Vagina (tissue), 2 donors: ENCODE measurements at places on chromosomes 2 and 18. TPM values are rescaled to one million over a fixed set of nuclear protein-coding genes. Genes with fewer than 3 reads are reported as not detected.
A peak's percentile ranks its signal among the peaks of the same experiment; 100 is the strongest.

DNA sequence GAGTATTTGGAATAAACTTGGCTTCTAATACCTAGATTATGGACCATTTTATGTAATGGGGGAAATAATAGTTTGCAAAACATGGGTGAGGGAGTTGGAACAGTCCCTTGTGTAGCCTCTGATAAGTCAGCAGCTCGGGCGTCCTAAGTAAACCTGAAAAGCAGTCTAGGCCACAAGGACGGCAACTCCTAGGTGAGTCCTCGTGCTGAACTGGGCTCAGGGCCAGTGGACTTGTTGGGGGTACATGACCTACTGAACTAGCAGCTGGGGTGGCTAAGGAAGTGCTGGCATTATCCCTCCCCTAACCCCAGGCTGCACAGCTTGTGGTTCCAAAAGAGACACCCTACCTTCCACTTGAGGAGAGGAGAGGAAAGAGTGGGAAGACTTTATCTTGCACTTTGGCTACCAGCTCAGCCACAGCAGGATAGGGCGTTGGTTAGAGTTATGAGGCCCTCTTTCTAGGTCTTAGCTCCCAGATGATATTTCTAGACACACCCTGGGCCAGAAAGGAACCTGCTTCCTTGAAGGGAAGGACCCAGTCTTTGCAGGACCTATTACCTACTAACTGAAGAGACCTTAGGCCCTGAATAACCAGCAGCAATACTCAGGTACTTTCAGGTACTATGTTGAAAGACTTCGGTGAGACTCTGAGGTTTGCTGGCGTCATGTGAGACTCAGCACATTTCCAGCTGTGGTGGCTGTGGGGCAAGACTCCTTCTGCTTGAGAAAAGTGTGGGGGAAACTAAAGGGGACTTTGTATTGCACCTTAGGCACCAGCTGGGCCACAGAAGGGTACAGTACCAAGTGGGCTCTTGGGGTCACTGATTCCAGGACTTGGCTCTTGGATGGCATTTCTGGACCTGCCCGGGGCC is 71.0 kb downstream of the AQP4 start:
- DNase-seq: no peak
- no peaks in the 10 kb centered on the region for H3K4me1 ChIP-seq
- no peak overlapping the region for H3K27ac ChIP-seq
- H3K36me3 ChIP-seq: no peaks in the 10 kb centered on the region
- H3K27me3 ChIP-seq: no peaks in the 10 kb centered on the region
- H3K4me3 ChIP-seq: no peak overlapping the region

DNA sequence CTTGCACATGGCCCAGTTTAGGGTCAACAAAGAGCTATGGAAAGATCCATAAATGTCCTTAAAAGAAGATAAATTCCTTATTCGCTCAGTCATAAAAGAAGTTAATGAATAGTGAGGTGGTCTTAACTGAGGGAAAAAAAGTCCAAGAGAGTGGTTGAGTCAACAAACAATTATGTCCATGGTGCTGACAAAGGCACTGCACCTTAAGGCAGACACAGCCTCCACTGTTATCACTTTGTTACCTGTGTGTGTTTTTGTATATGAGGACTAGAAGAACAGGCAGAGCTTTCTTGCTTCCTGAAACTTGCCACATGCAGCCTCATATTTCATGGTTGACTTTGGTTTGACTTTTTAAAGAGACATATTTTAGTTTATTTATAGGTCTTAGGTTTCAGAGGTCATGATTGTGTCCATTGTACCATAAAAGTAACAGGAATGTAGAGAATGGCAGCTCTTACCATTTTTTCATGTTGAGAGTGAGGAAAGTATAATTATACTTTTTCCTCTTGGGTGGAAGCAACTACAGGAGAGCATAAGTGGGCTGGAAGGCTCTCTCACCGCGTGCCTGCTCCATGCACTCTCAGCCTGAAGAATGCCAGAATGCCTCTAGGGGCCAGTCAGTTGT is 93.6 kb downstream of the XRCC5 start:
- no peaks in the 10 kb centered on the region for H3K4me1 ChIP-seq
- no peak overlapping the region for H3K4me3 ChIP-seq
- no peak for DNase-seq
- H3K36me3 ChIP-seq: peaks cover 75% of the 10 kb centered on the region

- H3K36me3 ChIP-seq: no peaks in the 10 kb centered on the region
- H3K27ac ChIP-seq: no peak overlapping the region
- H3K4me1 ChIP-seq: peaks cover 9% of the 10 kb centered on the region
These were observed 50.9 kb downstream of the TNP1 start for GRCh38 chr2:216808805-216809425.

Gene NT5DC4
- not detected for total RNA-seq

DNA sequence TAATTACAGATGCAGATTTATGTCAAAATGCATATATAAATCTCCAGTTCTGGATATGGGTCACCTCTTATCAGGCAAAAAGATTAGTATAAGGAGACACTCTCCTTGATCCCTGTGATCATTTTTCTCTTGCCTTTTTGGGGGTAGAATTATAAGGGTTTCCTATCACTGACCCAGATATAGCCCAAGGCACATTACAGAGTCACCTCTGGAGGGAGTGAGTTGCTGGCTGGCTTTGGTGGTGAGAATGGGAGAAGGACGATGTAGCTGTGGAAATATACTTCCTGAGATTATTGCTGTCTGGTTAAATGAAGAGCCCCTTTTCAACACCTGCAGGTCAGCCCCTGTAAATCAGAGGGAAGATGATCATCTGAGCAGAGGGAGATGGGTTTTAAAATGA is 418.7 kb downstream of the MTX2 start:
- no peaks in the 10 kb centered on the region for H3K27me3 ChIP-seq
- no peaks in the 10 kb centered on the region for H3K36me3 ChIP-seq
- no peak overlapping the region for H3K27ac ChIP-seq
- H3K4me3 ChIP-seq: no peak overlapping the region

GRCh38 chr2:168802859-168803725 is 655 bp downstream of the NOSTRIN start:
- H3K27ac ChIP-seq: no peak overlapping the region
- H3K4me1 ChIP-seq: peaks cover 16% of the 10 kb centered on the region
- no peaks in the 10 kb centered on the region for H3K27me3 ChIP-seq
- DNase-seq: no peak
- no peak overlapping the region for H3K4me3 ChIP-seq

GRCh38 chr2:105610576-105611332 is 134.0 kb upstream of the NCK2 start:
- H3K27ac ChIP-seq: no peak overlapping the region
- H3K4me1 ChIP-seq: no peaks in the 10 kb centered on the region
- H3K27me3 ChIP-seq: no peaks in the 10 kb centered on the region
- H3K36me3 ChIP-seq: no peaks in the 10 kb centered on the region

GRCh38 chr2:45794134-45794617 is 142.7 kb downstream of the PRKCE start:
- no peak overlapping the region for H3K4me3 ChIP-seq
- H3K4me1 ChIP-seq: no peaks in the 10 kb centered on the region
- DNase-seq: no peak
- no peaks in the 10 kb centered on the region for H3K36me3 ChIP-seq
- H3K27ac ChIP-seq: no peak overlapping the region
- no peaks in the 10 kb centered on the region for H3K27me3 ChIP-seq

- H3K36me3 ChIP-seq: no peaks in the 10 kb centered on the region
- DNase-seq: peak; percentile 11
- no peaks in the 10 kb centered on the region for H3K4me1 ChIP-seq
- no peak overlapping the region for H3K4me3 ChIP-seq
- no peaks in the 10 kb centered on the region for H3K27me3 ChIP-seq
These were observed 183.5 kb upstream of the HS6ST1 start for GRCh38 chr2:128502200-128502599.
